Activated CD8-positive, alpha-beta T cell treated with anti-CD3 and anti-CD28 coated beads, Interleukin-2, amount 10 ng/mL, durations not matched to agents 7 days and 5 days (primary cell): ENCODE measurements at places on chromosomes 7 and 10. TPM values are rescaled to one million over a fixed set of nuclear protein-coding genes. Genes with fewer than 3 reads are reported as not detected.

The CYP51A1 gene
- total RNA-seq = 36.4 TPM

The RBM48 gene
- 15.4 TPM for total RNA-seq

The IFIT1B gene
- total RNA-seq = not detected

The DPY19L1 gene
- total RNA-seq = 20.3 TPM

The LRRC18 gene
- not detected for total RNA-seq

The ZCCHC24 gene
- total RNA-seq = 1.8 TPM

The PRSS1 gene
- not detected for total RNA-seq

The ABCB1 gene
- total RNA-seq = 4.8 TPM

GRCh38 chr7:39910108-39910869, 39.8 kb upstream of the CDK13 start:
- H3K27me3 ChIP-seq = no peaks in the 10 kb centered on the region
- DNase-seq = no peak
- peaks cover 3% of the 10 kb centered on the region for H3K36me3 ChIP-seq
- H3K4me1 ChIP-seq = peaks cover 4% of the 10 kb centered on the region

DNA sequence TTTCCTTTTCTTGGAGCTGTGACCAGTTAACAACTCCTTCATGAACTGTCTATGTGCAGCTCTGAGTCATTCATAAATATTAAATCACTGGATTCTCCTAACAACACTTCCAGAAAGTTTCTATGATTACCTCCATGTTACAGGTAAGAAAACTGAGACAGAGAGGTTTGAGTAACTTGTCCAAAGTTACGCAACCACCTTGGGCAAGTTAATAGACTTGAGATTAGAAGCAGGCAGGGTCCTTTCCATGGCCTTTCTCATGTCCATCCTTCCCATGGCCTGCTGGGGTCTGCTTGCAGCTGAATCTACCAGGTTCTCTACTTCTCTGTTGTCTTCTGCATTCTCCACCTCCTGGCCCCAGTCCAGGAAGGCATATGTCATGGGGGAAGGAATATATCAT, 648.8 kb upstream of the MKI67 start:
- H3K36me3 ChIP-seq = no peaks in the 10 kb centered on the region
- no peaks in the 10 kb centered on the region for H3K4me1 ChIP-seq
- H3K4me3 ChIP-seq = no peak overlapping the region
- DNase-seq = no peak
- H3K27ac ChIP-seq = no peak overlapping the region

GRCh38 chr10:78771260-78771659, 297.5 kb upstream of the ZMIZ1 start:
- no peaks in the 10 kb centered on the region for H3K4me1 ChIP-seq
- H3K27me3 ChIP-seq = no peaks in the 10 kb centered on the region
- no peak for DNase-seq
- H3K36me3 ChIP-seq = no peaks in the 10 kb centered on the region

DNA sequence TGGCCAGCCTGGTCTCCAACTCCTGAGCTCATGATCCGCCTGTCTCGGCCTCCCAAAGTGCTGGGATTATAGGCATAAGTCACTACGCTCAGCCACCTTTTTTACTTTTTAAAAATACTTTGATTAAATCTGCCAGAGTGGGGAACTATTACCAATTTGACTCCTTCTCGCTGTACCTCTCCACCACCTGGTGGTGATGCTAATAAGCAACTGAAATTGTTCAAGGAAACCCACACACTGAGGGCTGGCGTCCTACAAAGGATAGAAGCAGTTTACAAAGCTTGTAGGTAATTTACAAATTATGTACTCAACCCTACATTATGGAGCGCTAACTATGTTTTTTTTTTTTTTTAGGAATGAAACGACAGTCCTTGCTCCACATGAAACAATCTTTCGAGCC, 111.1 kb downstream of the CPED1 start:
- H3K27ac ChIP-seq = no peak overlapping the region
- H3K27me3 ChIP-seq = peaks cover 13% of the 10 kb centered on the region
- H3K36me3 ChIP-seq = no peaks in the 10 kb centered on the region
- no peaks in the 10 kb centered on the region for H3K4me1 ChIP-seq
- no peak overlapping the region for H3K4me3 ChIP-seq

DNA sequence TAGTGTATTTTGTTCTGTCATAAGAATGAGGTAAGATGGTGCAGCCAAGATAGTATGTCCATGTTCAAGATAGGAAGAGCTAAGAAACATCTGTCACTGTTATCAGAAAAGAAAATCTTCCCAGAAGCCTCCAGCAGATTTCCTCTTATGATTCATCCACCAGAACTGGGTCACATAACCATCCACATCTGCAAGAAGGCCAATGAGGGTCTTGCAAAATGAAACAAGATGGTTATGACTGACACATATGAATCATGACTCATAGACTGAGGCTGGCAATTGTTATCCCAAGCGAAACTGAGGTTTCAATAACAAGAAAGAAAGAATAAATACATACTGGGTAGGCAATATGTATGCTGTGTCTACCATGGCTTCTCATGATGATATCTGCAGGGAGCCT, 30.3 kb downstream of the CCNJ start:
- no peak for DNase-seq
- H3K27me3 ChIP-seq = no peaks in the 10 kb centered on the region
- H3K36me3 ChIP-seq = peaks cover 3% of the 10 kb centered on the region
- no peak overlapping the region for H3K4me3 ChIP-seq

- H3K27ac ChIP-seq = peak overlapping the region; percentile 87
- DNase-seq = no peak
- no peaks in the 10 kb centered on the region for H3K27me3 ChIP-seq
Measured at GRCh38 chr10:80503584-80504157, 34.0 kb upstream of the SH2D4B start.

DNA sequence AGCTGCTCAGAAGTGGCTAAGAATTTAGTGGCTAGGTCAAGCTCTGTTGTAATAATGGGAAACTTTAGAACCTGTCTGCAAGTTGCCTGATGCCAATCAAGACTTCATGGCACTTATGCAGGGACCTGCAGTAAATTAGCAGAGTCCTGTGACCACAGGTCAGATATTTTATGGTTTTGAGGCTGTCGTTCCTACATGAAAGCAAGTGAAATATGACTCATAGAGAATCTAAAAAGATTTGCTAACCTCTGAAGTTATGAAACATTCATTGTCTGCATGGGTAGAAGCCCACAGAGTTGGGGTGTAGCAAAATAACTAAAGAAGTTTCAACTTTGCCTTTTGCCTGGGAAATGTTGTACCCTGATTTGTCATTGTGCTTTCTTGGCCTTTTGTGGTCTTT, 32.3 kb downstream of the SLC39A12 start:
- no peaks in the 10 kb centered on the region for H3K4me1 ChIP-seq
- DNase-seq = no peak
- no peaks in the 10 kb centered on the region for H3K36me3 ChIP-seq
- H3K27me3 ChIP-seq = no peaks in the 10 kb centered on the region
- H3K27ac ChIP-seq = no peak overlapping the region

DNA sequence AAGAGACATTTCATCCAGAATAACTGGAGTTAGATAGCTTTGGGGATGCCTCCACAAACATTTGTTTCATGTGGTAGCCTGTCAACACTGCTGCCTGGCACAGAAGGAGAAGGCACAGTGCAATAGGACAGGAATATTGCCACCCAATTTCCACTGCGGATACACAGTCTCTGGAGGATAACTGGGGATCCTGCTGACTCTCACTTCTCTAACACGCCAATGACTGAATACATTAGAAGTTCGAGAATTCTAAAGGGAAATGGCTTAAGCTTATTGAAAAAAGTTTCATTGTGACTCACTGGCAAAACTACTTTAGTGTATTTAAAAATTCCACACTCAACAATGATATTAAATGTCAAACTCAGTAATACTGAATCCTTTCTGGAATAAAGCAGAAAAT, 12.9 kb downstream of the ARL3 start:
- no peak for DNase-seq
- H3K27ac ChIP-seq = no peak overlapping the region
- no peak overlapping the region for H3K4me3 ChIP-seq
- H3K36me3 ChIP-seq = peaks cover 17% of the 10 kb centered on the region
- peaks cover 2% of the 10 kb centered on the region for H3K4me1 ChIP-seq
